Diencephalon (tissue), 1 donor: ENCODE measurements at places on chromosomes 2 and 18. TPM values are rescaled to one million over a fixed set of nuclear protein-coding genes. Genes with fewer than 3 reads are reported as not detected.

Gene STK36
- total RNA-seq, result 34.1 TPM

Gene IL1RL2
- total RNA-seq, result 1.6 TPM

Gene LRRC30
- not detected for total RNA-seq

Gene CRYBA2
- total RNA-seq, result not detected

Gene NPAS2
- total RNA-seq, result 10.6 TPM

Gene CRYGD
- 3.7 TPM for total RNA-seq

Gene TUBA4B
- total RNA-seq, result 1.2 TPM

Gene ELP2
- total RNA-seq, result 101 TPM

Gene DARS1
- 58.8 TPM for total RNA-seq

Gene GAREM2
- total RNA-seq, result 17.3 TPM

Gene SLC38A11
- total RNA-seq, result 4.4 TPM

Gene POU3F3
- 87.0 TPM for total RNA-seq

Gene CYTIP
- 0.92 TPM for total RNA-seq

Gene FHL2
- total RNA-seq, result 6.9 TPM

Gene MRPL44
- 66.0 TPM for total RNA-seq

Gene DSG1
- total RNA-seq, result 0.23 TPM

Gene SPIRE1
- total RNA-seq, result 69.0 TPM

Gene LPIN1
- 36.0 TPM for total RNA-seq

Gene GCG
- total RNA-seq, result not detected

Gene REEP1
- total RNA-seq, result 200 TPM

Gene PSMA8
- total RNA-seq, result 0.46 TPM

Gene NRBP1
- total RNA-seq, result 78.2 TPM

Gene DQX1
- total RNA-seq, result not detected

Gene MARCO
- not detected for total RNA-seq

Gene BOK
- 35.1 TPM for total RNA-seq

Gene MAP3K19
- total RNA-seq, result 9.5 TPM

Gene MAL
- not detected for total RNA-seq

Gene NR4A2
- total RNA-seq, result 2.5 TPM

Gene SESTD1
- total RNA-seq, result 67.4 TPM

Gene ZNF519
- 33.4 TPM for total RNA-seq

Gene MBP
- 60.4 TPM for total RNA-seq

Gene UCN
- 0.92 TPM for total RNA-seq

Gene ANKRD29
- 11.3 TPM for total RNA-seq

Gene SERPINB11
- total RNA-seq, result not detected

Gene ANKRD30B
- 3.9 TPM for total RNA-seq

Gene ST6GAL2
- 170 TPM for total RNA-seq

Gene CHST9
- 7.2 TPM for total RNA-seq
